Neural progenitor cell (in vitro differentiated cells): ENCODE measurements at places on chromosomes 5 and 9. TPM values are rescaled to one million over a fixed set of nuclear protein-coding genes. Genes with fewer than 3 reads are reported as not detected.

DNA sequence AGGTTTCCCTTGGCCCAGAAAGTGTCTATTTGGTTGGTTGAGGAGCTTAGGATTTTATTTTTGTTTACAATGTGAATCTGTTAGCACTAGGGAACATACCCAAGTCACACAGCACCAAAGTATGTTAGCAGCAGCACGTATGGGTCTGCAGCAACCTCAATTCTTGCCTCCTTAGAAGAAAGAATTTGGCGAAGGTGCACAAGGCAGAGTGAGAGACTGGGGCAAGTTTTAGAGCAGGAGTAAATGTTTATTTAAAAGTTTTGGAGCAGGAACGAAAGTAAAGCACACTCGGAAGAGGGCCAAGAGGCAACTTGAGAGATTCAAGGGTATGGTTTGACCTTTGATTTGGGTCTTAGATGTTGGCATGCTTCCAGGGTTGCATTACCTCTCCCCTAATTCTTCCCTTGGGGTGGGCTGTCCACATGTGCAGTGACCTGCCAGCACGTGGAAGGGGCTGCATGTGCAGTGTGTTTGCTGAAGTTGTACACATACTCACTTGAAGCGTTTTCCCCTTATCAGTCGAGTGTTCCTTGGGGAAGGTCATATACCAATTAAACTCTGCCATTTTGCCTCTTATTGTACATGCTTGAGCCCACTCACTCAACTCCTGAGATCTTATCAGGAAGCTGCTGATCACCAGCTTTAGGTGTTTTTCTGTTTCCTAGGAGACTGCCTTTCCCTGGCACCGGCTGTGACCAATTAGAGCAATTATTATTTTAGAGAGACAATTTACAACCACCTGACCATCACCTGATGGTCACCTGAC lies 64.9 kb upstream of the SHC3 start:
- no peak for DNase-seq

DNA sequence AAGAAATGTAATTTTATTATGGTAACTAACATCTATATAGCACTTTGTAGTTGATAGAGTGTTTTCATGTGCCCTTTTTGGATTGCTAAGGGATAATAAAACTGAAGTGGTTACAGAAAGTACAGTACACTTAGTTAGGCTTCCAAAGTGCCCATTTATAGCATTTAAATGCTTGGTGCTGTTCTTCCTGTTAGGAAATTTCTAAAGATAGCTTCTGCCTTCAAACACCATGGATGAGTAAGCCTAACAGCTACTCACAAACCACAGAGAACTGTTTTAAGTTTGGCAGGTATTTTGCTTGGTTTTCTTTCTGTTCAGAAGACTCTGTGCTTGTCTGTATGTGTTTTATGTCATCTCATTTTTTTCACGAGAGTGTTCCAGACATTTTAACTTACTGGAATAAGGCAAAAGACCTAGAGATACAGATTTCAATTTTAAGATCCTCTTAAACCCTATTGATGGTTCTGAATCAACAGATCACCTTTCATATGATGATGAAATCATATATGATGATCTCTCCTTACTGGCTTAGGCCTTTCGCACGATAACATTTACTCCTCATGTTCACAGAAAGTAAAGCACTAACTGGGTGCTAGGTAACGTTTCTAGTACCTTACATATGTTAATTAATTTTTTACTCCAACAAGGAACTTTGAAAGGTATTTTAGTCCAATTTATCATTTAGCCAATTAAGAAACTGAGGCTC lies 4.4 kb downstream of the RIMOC1 start:
- DNase-seq, result no peak

The TMEFF1 gene
- total RNA-seq, result 103 and 113 TPM in 2 replicates

The MCTP1 gene
- total RNA-seq, result 2.9 and 3.7 TPM in 2 replicates

DNA sequence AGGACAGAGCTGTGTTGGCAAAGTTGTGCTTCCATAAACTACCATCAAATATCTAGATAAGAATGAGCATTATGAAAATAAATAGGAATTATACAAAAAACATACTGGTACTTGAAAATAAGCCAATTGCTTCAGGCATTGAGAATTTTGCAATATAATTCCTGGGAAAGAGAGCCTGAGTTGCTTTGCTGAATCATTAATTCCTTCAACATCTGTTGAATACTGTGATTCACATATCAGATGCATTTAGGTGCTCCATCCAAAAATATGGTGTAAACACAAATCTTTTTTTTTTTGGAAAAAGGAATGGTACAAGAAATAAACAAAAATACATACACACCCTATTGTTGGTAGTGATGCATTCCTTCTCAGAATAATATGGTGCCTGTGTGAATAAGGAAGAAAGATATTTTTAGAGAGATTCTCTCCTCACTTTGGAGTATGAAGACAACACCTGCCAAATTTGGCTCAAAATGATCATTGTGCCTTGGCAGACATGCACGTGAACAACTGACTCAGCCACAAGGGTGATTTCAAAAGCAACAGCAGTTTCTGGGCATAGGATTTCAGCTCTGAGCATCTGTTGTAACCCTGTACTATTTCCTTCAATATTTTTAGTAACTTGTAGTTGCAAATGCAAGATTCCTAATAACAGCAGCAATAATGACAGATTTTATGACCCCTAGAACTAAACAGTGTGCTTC lies 96.7 kb downstream of the CAVIN4 start:
- DNase-seq, result no peak

The STPG3 gene
- total RNA-seq, result not detected in 2 replicates
